ENCODE measurements at places on chromosomes 4 and X. TPM values are rescaled to one million over a fixed set of nuclear protein-coding genes. Genes with fewer than 3 reads are reported as not detected.

DNA sequence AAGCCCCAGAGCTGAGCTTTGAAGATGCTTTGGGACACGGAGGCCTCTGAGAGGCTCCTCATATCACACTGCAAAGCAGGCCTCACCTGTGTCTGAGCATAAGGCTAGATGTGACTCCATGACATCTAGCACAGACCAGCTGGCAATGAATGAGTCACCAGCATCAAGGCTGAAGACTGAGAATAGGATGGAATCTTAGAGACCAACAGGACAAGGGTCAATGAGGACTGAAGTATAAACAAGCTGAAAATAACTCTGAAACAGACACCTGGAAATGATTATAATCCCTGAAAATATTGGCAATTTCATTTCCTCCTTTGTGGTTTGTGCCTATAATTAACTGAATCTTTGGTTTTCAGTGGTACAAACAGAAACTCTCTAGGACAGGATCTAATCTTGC lies 87.1 kb upstream of the PRPS1 start:
- DNase-seq, result peak; percentile 48

CITED1 gene
- not detected for total RNA-seq

DNA sequence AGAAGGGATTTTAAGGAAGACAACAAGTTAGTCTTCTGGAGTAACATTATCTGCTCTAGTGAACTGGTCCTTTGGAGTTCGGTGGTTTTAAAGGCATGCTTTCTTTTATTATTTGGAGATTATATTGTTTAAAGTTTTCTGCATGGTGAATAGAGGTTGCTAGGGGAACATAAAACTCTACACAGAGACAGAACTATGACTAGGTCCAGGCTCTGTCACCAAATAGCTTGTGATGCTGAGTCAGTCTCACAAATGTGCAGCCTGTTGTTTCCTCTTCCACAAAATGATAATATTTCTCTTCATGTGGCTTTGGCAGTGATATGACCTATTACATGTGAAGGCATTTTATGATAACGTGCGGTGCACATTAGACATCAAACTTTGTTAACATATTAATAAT lies 132.6 kb downstream of the PACRGL start:
- DNase-seq, result peak; percentile 83

DNA sequence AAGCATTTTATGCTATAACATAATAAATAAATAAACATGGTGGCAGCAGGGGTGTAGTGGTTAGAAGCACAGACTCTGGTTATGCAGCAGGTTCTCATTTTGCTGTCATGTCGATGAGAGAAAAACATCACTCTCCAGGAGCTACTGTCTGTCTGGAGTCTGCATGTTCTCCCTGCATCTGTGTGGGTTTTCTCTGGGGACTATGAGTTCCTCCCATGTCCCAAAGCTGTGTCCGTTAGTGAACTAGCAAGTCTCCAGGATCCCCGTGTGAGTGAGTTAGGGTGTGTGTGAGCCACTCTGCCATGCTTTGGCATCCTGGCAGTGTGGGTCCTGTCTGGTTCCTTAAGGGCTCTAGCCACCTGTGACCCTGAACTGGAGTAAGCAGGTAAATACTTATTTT lies 585.6 kb upstream of the AGA start:
- DNase-seq, result no peak

- no peak for DNase-seq
These were observed 161.5 kb downstream of the SOWAHB start for GRCh38 chr4:76736414-76736813.

CYBB gene
- total RNA-seq, result not detected

DNA sequence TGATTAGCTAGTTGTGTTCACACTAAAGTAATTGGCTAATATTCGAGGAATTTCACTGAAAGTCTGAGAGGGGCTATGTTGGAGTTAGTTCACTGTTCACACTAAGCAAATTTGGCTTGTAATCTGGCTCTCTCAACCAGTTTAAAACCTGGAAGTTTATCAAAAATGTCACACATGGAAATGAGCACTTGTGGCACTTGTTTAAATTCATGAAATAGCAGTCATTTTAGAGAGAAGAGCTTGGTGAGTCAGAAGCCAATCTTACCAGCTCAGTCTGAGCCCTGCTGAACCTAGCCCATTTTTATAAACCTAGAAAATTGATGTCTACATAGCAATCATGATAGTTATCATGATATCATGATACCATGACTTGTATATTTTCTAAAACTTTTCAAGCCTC lies 90.7 kb upstream of the JADE1 start:
- peak; percentile 65 for DNase-seq

- peak; percentile 98 for DNase-seq
These were observed 39.6 kb downstream of the ZCCHC13 start for GRCh38 chrX:74343343-74344279.

GRCh38 chr4:18689308-18690115 lies 668.0 kb upstream of the LCORL start:
- DNase-seq, result peak; percentile 45

DNA sequence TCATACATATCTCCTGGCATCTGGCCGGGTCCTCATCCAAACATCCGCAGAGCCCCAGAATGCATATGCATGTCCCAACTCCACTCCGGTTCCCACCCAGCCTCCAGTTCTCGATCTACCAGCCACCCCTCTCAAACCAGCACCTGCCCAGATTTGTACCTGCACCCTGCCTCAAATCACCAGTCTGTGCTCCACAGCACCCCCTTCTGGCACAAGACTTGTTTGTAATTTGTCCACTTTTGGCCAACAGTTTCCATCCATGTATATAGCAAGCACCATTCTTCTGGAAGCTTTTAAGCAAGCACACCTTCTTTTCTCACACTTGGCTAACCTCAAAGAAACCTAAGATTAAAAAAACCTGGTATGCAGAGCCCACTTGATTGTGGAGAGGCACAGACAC lies 644.1 kb downstream of the MID1IP1 start:
- no peak for DNase-seq

- no peak for DNase-seq
These were observed 192.0 kb downstream of the PCDH7 start for GRCh38 chr4:30912098-30912714.

SLC26A1 gene
- total RNA-seq, result not detected

DNA sequence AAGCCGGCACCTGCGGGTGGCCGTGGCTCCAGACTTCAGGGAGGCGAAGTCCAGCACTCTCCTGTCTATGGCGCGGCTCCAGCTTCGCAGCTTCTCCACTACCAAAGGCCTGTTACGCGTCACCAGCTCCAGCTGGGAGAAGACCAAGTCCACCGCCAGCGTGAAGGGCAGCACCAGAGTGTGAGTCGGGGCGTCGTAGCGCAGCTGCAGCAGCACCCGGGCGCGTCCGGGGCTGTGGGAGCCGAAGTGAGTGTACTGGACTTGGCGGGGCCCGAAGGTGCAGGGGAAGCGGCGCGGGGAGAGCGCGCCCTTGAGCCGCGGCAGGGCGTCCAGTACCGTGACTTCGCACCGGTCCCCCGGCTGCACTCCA lies 444 bp downstream of the FREM3 start:
- DNase-seq, result no peak

PRKG2 gene
- 1.1 TPM for total RNA-seq

- DNase-seq, result no peak
These were observed 71.3 kb downstream of the NFKB1 start for GRCh38 chr4:102572452-102572851.

DNA sequence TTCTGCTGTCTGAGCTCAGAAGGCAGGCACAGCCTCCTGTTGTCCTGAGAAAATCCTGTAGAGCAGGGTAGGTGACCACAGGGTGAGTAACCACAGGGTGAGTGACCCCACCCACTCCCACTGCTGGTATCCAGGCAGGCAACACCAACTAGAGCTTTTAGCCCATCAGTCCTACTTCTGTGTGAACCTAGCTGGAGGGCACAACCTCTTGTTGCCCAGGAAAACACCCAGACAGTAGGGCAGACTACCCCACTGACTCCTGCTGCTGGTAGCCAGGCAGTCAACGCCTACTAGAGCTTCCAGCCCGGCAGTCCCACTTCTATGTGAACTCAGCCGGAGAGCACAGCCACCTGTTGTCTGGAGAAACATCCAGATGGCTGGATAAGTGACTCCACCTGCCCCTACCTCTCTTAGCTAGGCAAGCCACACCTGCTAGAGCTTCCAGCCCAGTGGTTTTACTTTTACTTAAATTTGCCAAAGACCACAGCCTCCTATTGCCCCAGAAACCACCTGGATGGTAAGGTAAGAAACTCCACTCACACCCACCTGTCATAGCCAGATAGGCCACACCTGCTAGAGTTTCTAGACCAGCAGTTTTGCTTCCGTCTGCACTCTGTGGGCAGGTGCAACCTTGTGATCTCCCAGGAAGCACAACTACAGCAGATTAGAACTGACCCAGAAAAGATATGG lies 371.6 kb downstream of the INPP4B start:
- peak; percentile 79 for DNase-seq

DNA sequence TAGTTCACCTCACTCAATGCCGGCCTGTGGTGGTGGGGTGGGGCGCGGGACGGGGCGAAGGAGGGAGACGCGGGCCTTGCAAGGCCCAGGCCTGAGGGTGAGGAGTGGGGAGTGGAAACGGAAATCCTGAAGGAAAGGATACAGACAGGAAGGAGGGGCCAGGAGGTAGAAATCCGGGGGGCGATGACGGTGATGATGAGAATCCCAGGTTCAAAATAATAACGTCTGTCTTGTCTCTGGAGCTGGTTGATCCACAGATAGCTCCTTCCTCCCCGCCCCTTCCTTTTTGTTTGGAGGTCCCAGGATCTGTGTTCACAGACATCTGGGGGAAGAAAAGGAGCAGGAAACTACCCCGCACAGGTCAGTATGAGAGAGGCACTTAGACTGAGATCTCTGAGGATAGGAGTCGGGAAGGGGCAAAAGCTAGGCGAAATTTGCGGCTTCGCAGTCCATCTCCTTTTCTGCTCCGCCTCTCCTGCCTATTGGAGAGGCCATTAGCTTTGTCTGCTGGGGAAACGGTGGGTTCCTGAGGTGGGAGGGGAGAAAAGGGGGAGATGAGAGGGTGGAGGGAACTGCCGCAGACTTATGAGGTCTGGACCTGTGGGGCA lies 746 bp downstream of the TCEAL7 start:
- no peak for DNase-seq

DNA sequence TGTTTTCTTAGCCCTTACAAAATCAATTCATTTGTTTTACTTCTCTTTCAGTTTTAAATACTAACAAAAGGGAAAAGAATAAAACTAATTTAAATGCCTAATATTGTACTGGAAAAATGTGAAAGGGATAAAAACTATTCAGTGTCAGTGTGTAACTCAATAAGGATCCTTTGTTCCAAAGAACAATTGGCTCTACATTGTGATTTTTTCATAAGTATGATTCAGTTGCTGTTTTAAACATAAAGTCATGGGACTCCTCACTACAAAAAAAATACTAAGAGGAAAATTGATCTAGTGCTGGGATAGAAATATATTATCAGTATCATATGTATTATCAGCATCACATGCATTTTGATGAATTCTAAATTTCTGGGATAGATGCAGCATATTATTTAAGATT lies 199.4 kb upstream of the TRAM1L1 start:
- DNase-seq, result no peak

DNA sequence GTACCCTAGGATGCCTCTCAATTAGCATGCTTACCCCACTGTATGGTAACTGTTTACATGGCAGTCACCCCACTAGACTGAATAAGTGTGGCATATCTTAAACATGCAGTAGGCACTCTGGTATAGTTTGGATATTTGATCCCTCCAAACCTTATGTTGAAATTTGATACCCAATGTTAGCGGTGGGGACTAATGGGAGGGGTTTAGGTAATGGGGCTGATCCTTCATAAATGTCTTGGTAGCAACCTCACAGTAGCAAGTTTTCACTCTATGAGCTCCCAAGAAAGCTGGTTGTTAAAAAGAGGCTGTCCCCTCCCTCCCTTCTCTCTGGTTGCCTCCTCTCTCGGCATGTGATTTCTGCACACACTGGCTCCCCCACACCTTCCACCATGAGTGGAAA lies 10.1 kb downstream of the TMEM150C start:
- no peak for DNase-seq

GRCh38 chr4:16505726-16506125 lies 279.5 kb upstream of the TAPT1 start:
- no peak for DNase-seq

- DNase-seq, result no peak
These were observed 56.4 kb downstream of the DCX start for GRCh38 chrX:111355523-111356115.

SLIT2 gene
- 8.1 TPM for total RNA-seq

TRIM75 gene
- total RNA-seq, result not detected

EREG gene
- 1.6 TPM for total RNA-seq

DNA sequence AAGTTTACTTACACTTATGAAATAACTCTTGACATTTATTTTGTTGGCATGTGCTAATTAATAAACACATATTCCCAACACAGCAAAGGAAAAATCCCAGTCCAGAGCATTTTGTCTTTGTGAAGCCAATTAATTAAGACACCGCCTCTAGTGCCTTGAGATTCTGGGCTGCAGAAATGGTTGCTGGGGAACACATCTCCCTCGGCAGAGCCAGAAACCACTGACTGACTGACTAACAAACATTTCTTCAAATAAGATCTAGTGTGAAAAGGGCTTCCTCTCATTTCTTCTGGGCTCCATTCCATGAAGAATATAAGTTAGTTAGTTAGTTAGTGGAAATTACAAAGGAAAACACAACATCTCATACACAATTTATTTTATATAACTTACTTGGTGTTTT lies 28.4 kb upstream of the NAP1L5 start:
- DNase-seq, result no peak

All from M059J (cell line).